ENCODE measurements at places on chromosomes 11 and 22. TPM values are rescaled to one million over a fixed set of nuclear protein-coding genes. Genes with fewer than 3 reads are reported as not detected.

Gene ELFN2
- total RNA-seq, result under 0.01 TPM

Gene C1QTNF4
- total RNA-seq, result 6.8 TPM

Gene SLC22A6
- not detected for total RNA-seq

Gene ENDOD1
- total RNA-seq, result 99.2 TPM

Gene LDLRAD3
- total RNA-seq, result 39.1 TPM

Gene MS4A4A
- total RNA-seq, result 11.5 TPM

Gene LIF
- 0.52 TPM for total RNA-seq

Gene AMOTL1
- 79.3 TPM for total RNA-seq

Gene C11orf86
- not detected for total RNA-seq

Data from skeletal muscle tissue (tissue), 5 donors.